NCI-H1436 (cell line): ENCODE measurements at places on chromosomes 7 and 10.

DNA sequence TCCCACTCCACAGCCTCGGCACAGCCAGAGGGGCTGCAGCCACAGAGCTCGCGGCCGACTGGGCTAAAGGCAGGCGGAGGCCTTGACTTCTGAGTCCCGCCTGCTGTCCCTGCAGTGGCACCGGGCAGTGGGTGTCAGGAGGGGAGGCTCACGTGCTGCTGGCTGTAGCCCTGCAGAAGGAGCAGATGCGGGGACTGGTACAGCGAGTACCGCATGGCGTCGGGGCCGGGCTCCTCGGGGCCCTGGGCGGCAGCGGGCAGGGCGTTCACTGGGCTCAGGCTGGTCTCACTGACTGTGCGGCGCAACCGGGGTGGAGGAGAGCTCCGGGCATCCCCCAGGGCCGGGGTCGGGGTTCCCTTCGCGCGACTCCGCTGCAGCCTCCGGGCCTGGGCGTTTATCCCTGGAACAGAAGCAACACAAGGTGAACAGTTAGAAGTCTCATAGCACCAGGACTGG lies 25.6 kb downstream of the PAPOLB start:
- no peak for DNase-seq

GRCh38 chr7:132553031-132553430 lies 23.2 kb downstream of the PLXNA4 start:
- DNase-seq = no peak

- DNase-seq = peak; percentile 10
These were observed 151.4 kb upstream of the PITRM1 start for GRCh38 chr10:3323865-3324498.

- no peak for DNase-seq
These were observed 327.5 kb upstream of the ZMIZ1 start for GRCh38 chr10:78740976-78741915.

GRCh38 chr10:110901954-110902819 lies 16.8 kb downstream of the BBIP1 start:
- DNase-seq = no peak

DNA sequence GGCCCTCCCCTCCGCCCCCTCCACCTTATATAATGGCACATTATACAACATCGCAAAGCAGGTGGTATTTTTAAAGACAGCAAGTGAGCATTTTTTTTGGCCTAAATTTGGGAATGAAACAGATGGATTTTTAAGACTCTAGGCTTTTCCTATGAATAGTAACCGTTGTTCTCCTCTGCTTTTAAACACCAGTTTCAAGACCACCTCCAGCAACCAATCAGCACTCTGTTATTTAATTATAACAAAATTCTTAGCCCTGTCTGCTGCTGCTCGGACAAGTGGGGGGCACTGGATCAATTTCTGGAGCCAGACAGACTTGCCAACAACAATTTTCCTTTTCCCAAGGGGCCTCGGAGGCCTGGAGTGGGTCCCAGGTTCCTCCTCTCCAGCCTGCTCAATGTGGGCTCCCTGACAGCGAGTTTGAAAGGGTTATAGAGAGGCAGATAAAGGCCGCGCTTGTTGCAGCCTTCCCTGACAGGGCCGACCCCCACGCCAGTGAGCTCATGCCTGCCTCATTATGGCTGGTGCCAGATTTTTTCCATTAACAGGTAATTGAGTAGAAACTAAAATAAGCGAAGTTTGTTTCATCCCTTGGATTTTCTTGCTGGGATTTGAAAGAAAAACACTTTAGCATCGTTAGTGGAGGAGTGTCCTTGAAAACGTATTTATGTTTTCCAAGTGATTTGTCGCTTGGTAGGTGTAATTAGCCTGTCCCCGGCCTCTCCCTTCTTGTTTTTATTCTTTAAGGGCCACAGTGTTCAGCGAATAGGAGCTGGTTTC lies 227.3 kb downstream of the TCF7L2 start:
- no peak for DNase-seq

GRCh38 chr7:128000854-128001265 lies 30.4 kb downstream of the LRRC4 start:
- DNase-seq = no peak

DNA sequence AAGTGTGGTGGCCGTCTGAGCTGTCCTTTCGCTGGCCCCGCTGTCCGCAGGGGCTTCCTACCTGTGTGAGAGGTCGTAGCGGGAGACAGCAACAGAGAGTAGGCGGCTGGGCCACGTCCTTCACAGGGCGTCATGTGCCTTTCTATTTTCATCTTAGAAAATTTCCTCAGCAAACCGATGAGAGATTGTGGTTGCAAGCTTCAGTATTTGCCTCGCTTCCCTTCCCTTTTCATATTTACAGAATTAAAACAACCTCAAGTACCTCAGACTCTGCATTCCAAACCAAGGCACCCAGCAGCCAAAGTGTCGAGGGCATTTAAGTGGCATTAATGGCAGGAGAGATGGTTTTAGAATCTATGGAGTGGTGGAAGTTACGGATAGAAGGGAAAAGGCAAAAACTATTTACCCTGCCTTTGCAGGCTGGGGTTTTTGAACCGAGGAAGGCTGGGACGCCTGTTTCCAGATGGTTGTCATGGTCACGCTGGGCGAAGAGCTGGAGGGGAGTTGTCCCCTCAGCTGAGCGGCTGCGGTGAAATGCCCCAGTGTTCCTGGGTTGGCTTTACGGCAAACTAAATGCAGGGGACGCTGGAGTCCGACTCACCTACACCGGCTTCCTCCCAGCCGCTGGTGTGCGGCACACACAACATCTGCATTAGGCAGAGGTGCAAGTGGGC lies 41.9 kb downstream of the WIPI2 start:
- DNase-seq = no peak

DNA sequence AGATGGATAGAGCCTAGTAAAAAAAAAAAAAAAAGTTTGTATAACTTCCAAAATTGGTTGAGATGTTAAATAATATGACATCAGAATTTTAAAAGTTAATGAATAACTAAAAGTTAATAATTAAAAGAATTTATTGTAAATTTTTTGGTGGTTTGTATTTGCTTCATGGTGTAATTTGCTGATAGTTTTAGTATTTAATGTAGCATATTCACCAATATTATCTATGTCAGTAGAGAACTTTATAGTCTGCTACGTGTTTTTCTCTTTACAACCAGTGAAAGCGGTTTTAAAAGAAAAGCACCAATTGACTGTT lies 51.8 kb upstream of the STEAP4 start:
- DNase-seq = no peak

DNA sequence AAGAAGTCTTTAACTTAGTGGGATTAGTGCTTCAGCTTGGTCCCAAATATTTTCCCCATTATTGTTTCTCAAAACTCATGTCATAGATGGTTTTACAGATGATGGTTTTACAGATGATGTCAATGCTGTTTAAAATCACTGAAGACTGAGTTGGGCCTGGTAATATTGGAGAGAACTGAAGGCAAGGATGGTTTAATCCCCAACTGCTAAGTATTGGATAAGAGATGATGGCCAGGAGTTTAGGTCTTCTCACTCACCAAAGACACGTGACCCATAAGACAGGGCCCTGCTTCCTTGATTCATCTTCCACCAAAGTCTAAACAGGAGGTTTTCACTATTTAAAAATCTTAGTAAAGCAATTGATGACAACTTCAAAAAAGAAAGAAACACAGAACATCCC lies 56.3 kb downstream of the VWA2 start:
- no peak for DNase-seq

DNA sequence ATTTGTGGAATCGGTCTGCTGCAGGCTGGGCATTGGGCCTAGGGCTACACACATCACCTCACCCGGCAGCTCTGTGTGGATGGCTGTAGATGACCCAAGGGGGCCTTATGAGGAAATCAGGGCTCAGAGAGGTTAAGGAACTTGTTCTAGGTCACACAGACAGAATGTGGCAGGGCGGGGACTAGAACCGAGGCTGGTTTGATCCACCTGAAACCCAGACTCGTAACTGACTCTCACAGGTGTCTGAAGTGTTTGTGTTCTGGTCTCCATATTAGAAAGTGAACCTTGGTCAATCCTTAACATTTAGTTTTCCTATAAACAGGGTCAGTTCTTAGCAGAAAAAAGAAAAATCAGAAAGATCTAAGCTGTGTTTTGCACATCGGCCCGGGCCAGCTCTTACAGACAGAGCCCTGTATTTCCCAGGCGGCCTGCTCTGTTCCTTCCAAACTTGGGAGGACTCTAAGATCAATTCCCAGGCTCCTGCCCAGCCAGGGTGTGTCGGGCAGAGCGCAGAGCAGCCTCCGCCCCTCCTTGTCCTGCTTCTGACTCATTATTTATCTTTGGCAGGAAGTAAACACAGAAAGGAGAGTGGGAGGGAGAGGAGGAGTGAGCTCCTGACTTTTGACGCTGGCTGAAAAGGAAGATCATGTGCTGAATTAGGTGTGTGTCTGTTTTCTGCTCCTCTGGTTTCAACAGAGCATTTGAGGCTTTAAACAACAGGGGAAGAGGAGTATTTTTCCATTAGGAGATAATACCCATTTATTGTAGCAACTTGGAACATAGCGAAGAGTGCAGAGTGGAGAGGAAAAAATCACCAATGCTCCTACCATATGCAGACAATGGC lies 74.1 kb downstream of the TACC2 start:
- peak; percentile 40 for DNase-seq

- no peak for DNase-seq
These were observed 62.1 kb upstream of the PRSS58 start for GRCh38 chr7:142319970-142320369.

- no peak for DNase-seq
These were observed 68.9 kb downstream of the EBLN1 start for GRCh38 chr10:22148961-22149360.

DNA sequence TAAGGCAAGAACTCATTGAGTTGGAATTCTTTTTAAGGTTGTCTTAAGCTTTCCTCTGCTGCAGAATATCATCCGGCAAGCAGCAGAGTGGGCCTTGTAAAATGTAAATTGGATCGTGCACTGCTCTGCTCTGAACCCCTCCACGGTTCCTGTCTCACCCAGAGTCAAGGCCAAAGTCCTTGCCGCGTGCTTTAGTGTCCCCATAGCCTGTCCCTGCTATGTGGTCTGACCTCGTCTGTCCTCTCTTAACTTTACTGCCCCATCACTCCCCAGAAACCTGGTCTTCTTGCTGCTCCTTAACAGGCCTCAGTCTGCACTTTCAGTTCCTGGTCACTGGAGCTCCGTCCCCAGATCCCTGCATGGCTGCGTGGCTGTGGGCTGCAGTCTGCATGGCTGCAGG lies 121.6 kb upstream of the SDK1 start:
- no peak for DNase-seq

DNA sequence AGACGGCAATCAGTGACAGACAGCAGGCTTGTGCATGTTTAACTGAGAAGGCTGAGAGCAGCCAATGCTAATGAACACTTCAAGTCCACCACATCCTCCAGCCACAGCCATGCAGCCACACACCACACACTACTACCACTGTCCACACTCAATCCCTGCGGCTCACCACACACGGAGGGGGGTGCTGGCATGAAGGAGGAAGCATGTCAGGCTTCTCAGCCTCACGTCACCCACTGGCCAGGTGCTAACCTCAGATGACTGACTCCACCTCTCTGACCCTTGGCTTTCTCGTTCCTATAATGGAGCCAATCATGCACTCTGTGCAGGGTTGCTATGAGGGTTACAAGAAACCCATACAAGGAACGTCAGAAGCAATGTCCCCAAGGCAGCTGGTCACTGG lies 165.4 kb upstream of the RNF32 start:
- no peak for DNase-seq

- no peak for DNase-seq
These were observed 240.5 kb downstream of the GLI3 start for GRCh38 chr7:41996381-41997035.

DNA sequence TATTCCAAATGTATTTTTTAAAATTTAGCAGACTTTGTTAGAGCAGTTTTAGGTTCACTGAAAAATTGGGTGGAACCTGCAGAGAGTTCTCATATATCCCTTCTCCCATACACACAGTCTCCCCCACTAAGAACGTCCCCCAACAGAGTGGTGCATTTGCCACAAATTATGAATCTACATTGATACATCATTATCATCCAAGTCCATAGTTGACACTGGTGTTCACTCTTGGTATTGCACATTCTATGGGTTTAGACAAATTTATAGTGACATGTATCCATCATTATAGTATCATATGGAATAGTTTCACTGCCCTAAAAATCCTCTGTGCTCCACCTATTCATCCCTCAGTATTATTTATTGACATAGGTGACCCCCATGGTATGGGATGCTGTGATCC lies 97.3 kb upstream of the AFAP1L2 start:
- no peak for DNase-seq

- no peak for DNase-seq
These were observed 18.6 kb downstream of the AKR1C2 start for GRCh38 chr10:4984971-4985594.

GRCh38 chr10:89677341-89677740 lies 24.0 kb upstream of the KIF20B start:
- DNase-seq = no peak

DNA sequence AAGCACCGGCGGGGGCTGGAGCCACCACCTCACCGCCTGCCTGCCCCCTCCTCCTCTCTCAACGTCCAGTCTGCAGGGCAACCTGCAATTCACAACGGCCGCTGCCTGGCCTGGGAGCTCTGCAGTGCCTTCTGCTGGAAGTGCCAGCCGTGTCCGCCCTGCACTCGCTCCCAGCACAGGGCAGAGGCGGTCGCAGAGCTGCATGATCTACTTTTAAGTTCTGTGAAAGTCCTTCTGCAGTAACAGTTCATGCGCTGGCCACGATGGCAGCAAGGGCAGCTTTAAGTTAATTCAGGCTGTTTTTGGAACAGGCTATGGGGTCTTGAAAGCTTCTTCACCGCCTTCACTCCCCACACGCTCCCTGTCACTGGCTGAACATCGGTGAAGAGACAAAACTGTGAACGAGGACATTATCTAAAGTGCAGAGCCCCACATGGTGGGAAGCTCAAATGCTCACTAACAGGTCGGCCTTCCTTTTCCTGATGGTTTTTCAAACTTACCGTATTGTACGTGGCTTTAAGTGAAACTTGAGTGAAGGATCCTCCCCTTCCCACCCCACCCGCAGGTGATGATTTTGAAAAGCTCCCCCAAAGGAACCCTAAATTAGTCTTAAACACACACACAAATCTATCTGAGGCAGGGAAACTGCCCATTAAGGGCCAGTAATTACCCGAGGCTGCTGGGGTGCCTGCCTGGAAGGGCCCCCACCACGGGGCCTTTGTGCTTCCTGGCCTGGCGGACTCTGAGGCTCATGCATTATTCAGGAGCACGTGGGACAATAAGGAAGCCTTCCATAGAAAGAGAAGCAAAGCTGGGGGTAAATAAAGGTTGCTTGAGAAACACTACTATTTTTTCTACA lies 504.3 kb downstream of the DNAJB6 start:
- peak; percentile 49 for DNase-seq

- no peak for DNase-seq
These were observed 2.3 kb downstream of the IGF2BP3 start for GRCh38 chr7:23467806-23468525.

GRCh38 chr10:60009710-60010383 lies 103.5 kb upstream of the CCDC6 start:
- DNase-seq = no peak
